NCI-H774 (cell line): ENCODE measurements at places on chromosomes 3 and 15.

DNA sequence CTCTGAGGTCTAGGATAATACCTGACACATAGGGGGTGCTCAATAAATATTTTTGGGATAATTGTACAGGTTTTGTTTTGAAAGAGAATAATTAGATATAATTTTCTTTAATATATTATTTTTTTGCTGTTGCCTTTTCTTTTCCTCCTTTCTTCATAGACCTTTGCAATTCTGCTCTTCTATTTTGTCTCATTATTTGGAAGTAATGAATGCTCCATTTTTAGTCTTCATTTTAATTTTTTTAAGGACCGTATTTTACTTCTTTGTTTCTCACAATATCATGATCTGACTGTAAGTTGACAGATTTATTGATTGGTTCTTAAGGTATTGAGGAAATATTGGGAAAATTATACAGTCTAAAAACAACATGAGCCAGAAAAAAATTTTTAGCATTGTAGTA is 150.5 kb upstream of the TMC3 start:
- no peak for DNase-seq

DNA sequence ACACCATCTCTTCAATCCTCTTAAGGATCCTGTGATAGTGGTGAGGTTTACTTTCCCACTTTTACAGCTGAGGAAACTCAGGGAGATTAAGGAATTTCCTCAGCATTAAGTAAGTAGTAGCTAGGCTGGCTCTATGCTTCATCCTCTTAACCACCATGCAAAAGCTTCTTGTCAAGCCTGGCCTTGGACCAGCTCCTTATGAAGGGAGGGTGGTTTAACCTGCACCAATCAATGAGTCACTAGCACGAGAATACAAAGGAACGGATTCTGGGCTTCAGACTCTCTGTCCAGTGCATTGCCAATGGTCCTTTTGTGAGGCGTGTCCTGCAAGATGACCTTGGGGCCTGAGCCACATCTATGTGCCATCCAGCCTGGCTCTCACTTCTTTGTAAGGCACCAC is 202.0 kb upstream of the CFAP20DC start:
- no peak for DNase-seq

DNA sequence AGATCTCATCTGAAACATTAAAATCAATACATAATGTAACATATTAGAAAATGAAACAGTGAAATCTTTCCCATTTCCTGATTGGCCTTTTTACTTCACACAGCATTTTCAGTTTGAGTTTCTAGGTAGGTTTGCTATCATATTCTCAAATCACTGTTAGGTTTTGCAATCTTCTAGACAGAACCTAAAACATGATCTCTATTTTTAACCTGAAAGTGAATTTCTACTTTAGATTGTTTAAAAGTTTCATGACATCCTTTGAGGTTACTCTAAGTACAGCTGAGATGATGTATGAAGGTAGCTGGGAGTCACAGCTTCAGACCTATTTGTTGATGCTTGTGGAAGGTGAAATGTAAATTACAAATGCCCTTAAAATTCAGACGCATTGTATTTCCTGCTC is 118.4 kb upstream of the GPR149 start:
- DNase-seq, result no peak

GRCh38 chr15:58384667-58385066 is 47.1 kb upstream of the LIPC start:
- no peak for DNase-seq

DNA sequence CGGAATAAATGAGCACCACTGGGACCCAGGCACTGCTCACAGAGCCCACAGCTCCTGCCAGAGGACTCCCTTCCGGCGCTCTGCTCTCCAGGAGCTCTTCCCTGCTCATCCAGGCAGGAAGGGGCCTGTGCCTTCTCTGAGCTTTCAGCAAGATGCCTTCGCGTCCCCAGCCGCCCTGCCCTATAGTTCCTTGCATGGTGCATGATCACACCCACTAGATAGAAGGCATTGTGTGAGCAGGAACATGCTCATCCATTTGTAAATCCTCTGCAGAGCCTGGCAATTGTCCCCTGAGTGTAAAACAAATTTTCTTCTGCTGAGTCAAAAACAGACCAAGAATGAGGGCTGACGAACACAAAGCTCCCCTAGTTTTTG is 181.6 kb downstream of the MEGF11 start:
- no peak for DNase-seq

DNA sequence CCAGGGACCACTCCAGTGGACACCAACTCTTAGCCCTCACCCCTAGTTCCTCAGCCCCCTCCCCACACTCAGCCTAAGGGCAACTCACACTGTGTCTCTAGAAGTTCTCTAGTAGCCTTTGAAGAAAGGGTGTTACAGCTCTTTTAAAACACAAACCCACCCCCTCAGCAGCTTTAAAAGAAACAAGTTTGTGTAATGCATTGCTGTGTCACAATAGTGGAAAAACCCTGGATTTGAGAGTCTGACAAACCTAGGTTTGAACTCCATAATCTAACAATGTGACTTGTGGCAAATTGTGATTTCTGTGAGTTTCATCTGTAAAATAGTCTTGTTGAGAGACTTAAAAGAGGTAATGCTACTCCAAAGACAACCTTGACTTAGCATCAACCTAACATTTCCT is 54.0 kb downstream of the PLCH1 start:
- no peak for DNase-seq

GRCh38 chr3:184133840-184134745 is 1.1 kb upstream of the EIF2B5 start:
- DNase-seq, result peak; percentile 87

DNA sequence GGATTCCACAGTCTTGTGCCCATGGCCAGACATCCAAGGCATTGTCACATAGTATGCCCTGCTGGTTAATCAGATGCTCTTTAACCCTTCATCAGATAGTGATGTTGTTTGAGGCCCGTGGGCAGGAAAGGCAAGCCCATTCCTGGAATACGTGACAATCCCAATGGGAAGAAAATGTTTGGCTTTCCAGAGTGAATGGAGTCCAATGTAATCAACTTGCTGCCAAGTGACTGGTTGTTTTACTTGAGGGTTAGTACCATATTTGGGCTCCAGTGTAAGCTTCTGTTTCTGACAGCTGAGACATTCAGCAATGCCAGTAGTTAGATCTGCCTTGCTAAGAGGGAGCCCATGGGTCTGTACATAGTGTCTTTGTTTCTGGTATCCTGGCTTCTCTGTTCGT is 31.3 kb downstream of the RPL39L start:
- no peak for DNase-seq

GRCh38 chr3:179765396-179765795 is 112.6 kb downstream of the USP13 start:
- no peak for DNase-seq

- DNase-seq, result peak; percentile 30
Measured at GRCh38 chr3:8987645-8988383, 24.5 kb upstream of the RAD18 start.
